Activated T-helper 1 cell treated with Interleukin-2 at 50 U/mL for 16 hours (primary cell): ENCODE measurements at places on chromosomes 4 and X.

- no peak for DNase-seq
Measured at GRCh38 chr4:120481756-120482155, 415.1 kb upstream of the MAD2L1 start.

GRCh38 chr4:150402871-150403272, 179.1 kb upstream of the MAB21L2 start:
- DNase-seq: no peak

DNA sequence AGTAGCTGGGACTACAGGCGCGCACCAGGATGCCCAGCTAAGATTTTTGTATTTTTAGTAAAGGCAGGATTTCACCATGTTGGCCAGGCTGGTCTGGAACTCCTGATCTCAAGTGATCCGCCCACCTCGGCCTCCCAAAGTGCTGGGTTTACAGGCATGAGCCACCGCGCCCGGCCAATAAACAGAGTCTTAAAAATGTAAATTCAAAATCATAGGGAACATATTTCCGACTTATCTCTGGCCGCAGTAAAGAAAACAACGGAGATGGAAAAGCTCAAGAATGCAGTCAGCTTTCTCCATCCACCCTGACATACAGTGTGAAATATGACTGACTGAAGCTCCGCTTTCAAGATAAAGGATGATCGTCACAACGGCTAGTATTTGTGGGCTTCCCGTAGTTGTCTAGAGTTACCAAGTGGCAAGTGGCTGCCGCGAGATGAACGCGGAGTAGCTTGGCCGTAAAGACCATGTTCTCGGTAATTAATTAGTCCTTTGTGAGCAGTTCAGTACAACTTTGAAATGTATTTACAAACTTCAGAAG, 495.1 kb upstream of the FAT1 start:
- no peak for DNase-seq

GRCh38 chr4:63085091-63085490, 1324.2 kb downstream of the TECRL start:
- DNase-seq: no peak

GRCh38 chr4:174107746-174108354, 175.6 kb downstream of the FBXO8 start:
- DNase-seq: no peak

DNA sequence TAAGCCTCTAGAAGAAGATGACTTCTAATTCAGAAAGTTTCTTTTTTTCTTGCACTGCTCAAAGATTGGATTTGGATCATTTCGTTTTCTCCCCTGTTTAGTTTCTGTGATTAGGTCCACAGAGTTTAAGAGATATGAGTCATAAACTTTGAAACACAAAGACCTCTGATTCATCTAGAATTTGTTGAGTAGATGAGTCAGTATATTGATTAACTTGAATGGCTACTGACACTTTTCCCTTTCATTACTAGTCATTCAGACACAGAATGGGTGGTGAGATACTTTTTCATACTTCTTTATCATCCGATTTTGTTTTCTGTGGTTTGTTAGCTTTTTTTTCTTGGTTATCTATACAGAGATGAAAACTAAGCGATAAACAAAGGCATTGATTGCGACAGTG, 34.1 kb upstream of the AFF2 start:
- DNase-seq: no peak

DNA sequence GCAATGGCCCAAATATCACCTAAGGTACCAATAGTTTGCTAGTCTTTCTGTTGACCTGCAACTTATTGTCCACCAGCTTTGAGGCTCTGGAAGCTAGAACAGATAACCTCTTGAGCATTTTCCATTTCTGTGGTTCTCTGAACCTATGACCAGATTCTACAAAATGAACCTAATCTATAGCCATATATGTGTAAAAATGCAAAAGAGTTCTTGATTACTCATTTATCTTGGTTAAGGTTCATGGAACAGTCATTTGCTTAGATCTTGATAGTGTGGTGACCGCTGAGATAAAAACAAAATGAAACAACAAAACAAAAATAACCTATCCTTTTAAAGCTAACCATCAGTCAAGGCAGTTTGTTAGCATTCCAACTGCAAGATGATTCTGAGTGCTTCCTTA, 9.3 kb upstream of the GATB start:
- no peak for DNase-seq

DNA sequence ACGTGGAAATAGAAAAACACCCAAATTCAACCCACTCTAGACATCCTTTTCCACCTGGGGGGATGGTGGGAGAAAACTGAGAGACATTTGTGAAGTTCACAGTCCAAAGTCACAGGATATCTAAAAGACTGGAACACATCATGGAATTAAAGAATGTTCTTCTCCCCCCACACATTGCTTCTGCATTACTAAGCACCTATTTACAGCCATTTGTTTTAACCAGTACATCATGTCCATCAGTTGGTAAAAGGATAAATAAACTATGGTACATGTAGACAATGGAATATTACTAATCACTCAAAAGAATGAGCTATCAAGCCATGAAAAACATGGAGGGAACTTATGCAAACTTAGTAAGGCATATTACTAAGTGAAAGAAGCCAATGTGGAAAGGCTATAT, 185.5 kb upstream of the ANXA10 start:
- DNase-seq: no peak

GRCh38 chr4:78776729-78777575, 802 bp downstream of the BMP2K start:
- DNase-seq: peak; percentile 7

GRCh38 chr4:129350834-129351721, 255.1 kb downstream of the C4orf33 start:
- DNase-seq: no peak

- no peak for DNase-seq
Measured at GRCh38 chrX:136528645-136529315, 3.2 kb upstream of the VGLL1 start.

- no peak for DNase-seq
Measured at GRCh38 chr4:61442936-61443335, 242.8 kb downstream of the ADGRL3 start.

DNA sequence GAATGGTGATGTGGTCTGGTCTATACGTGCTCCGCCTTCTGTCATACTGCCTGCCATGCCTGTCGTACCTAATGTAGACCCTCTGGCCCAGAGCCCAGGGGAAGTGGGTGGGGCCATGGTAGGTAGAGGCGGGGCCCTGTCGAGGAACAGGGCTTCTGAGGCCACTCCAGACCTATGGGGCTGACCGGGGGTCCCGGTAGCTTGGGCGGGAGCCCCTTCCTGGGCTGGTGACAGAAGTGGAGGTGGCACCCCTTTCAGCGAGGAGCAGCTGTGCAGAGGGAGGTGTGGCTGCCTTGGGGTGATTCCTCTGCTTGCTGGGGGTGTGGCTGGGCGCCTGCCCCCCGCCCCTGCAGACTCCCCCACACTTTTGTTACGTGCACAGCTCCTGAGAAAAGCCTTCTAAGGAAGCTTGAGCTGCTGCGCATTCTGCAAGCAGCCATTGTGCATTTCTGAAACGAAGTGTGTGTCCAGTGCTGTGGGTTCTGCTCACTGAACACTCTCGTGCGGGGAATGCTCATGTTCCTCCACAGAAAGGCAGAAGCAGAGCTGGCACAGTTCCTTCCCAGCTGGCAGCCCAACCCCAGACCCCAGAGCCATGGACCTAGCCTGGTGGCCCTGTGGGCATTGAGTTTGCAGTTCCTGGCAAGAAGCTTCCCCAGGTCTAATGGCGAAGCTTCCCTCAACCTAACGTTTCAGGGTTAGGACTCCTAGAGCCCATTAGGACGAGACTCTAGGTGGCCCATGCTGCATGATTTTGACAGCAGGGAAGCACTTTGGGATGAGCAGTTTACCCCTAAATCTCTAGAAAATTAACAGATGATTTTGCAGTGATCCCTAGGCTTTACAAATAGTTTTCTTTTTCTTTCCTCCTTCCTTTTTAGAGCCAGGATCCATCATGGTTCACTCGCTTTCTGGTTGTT, 72.7 kb upstream of the HGFAC start:
- no peak for DNase-seq

- DNase-seq: no peak
Measured at GRCh38 chr4:113695328-113696169, 66.0 kb downstream of the CAMK2D start.

DNA sequence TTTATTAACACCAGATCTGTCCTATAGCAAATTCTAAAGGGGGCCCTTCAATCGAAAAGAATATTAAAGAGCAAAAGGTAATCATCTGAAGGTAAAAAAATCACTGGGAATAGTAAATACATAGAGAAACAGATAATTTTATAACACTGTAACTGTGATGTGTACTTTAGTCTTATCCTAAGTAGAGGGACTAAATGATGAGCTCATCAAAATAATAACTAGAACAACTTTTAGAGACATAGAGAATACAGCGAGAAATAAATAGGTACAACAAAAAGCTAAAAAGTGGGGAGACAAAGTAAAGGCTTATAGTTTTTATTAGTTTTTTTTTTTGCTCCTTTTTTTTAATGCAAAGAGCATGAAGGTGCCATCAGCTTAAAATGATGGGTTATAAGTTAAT, 17.3 kb upstream of the CT83 start:
- DNase-seq: no peak

DNA sequence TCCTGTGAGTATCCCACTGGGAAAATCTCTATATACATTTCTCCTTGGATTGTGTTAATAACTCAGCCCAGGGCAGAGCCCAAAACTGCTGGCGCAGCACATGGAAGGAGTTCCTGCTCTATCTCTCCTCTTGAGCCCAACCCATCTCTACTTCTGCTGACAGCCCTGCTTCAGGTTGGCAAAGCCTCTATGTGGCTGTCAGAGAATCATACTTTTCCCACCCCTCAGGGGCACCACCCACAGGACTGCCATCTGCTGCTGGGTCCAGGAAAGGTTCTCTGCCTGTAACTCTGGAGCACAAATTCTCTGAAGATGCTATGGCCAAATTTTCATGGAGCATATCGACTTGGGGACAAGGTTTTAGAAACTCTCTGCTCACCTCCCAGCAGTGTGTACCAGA, 278.5 kb upstream of the EMCN start:
- DNase-seq: no peak

- DNase-seq: no peak
Measured at GRCh38 chr4:171279131-171279530, 534.1 kb upstream of the GALNTL6 start.

DNA sequence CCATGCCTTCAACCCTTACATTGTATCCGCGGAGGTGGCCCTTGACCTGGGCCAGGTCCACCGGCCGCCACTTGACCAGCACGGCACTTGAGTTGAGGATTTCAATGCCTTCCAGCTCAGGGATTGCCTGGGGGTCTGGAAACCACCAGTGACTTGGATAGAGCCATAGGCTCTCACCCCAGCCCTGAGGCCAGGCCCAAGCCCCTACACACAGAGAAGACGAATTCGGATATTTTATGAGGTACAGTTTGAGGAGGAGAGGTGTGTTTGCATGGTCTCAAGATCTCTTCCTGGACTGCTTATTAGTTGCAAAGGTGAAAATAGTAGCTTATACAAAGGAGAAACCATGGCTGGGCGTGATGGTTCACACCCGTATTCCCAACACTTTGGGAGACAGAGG, 20.3 kb downstream of the L1CAM start:
- DNase-seq: no peak

- no peak for DNase-seq
Measured at GRCh38 chrX:146863566-146863965, 49.0 kb upstream of the CXorf51A start.

GRCh38 chrX:123673813-123674212, 59.0 kb downstream of the THOC2 start:
- no peak for DNase-seq

GRCh38 chrX:151912221-151912620, 468 bp upstream of the MAGEA4 start:
- DNase-seq: no peak
